ENCODE measurements at places on chromosomes 13 and 19.

DNA sequence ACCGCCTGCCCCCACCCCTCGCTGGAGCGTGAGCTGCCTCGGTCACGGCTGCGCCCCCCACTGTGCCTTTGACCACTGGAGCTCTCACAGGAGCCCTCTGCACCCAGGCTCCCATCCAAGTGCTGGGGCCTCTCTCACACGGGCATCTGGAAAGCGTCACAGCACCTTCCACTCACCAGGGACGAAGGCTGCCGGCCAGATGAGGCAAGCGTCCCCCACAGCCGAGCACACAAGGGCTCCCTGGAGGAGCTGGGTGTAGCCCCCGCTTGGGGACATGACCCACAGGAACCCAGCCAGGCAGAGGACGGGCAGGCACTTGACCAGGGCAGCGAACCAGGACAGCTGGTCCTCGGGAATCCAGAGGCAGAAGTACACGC, 560 bp downstream of the TMEM86B start:
- no peak for DNase-seq

DNA sequence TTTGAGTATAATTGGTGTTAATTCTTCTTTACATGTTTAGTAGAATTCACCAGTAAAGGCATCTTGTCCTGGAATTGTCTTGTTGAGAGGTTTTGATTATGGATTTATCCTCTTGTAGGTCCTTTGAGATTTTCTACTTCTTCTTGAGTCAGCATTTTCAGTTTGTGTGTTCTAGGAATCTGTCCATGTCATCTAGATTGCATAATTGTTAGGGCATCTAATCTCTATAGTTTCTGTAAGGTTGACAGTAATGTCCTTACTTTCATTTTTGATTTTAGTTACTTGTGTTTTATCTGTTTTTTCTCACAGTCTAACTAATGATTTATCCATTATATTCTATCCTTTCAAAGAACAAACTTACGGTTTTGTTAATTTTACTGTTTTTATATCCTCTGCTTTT, 492.0 kb downstream of the FGF9 start:
- no peak for DNase-seq

- DNase-seq, result no peak
Observed at GRCh38 chr13:22189176-22190048, 518.5 kb downstream of the FGF9 start.

DNA sequence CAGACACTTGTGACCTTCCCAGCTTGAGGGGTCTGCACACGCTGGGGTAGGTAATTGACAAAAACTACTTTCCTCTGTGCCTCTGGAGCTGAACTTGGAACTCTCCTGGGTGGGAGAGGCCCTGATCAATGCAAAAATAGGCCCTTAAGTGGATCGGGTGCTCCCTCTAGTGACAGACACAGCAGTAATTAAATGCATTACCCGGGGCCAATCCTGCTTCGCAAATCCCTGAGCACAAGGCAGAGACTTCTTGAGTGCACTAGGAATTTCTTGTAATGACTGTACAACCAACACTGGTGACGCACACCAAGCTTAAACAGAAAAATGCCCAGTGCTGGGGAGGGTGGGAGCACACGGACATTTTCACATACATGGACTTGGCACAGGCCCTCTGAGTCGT, 10.6 kb upstream of the UBE2S start:
- DNase-seq, result peak; percentile 71

- DNase-seq, result peak; percentile 79
Observed at GRCh38 chr19:54231077-54231931, 8.5 kb upstream of the LILRB3 start.

DNA sequence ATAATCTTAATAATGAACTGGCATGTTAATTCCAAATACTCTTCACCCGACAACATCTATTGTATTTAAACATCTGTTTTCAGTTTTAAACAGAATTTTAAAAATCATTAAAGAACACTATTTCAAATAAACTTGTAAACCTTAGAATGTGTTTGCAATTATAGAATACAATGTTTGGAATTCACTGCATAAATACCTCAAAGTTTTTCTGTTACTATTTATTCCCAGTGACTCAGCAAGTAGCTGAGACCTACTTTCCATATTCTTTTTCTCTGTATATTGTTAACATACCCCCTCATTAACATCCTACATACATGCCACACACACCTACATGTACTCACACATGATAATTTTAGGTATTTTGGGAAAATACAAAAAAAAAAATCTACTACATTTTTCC, 1134.3 kb downstream of the SLITRK1 start:
- DNase-seq, result no peak

DNA sequence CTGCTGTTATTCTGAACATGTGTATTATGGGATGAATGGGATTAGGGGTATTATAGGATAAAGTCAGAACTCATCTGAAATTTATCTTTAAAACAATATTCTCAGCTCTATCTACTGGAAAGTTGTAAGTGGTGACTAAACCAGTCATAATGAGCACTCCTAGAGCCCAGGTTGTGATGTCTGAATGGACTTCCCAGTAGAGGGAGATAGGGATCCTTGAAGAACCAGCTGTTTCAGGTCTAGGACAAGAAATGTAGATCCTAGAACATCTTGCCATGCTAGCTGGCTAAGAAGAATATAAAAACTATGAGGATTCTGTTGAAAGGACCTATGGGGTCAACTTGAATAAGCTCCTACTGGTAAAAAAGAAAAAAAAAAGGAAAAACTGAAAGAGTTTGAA, 310.8 kb downstream of the SLC7A1 start:
- no peak for DNase-seq

GRCh38 chr13:98300956-98301641, 124.0 kb upstream of the RNF113B start:
- no peak for DNase-seq

- no peak for DNase-seq
Observed at GRCh38 chr13:49308921-49309408, 61.2 kb downstream of the CDADC1 start.

- peak; percentile 76 for DNase-seq
Observed at GRCh38 chr19:49142866-49143335, 12.3 kb downstream of the HRC start.

- no peak for DNase-seq
Observed at GRCh38 chr13:27120011-27120410, 51.6 kb downstream of the USP12 start.

DNA sequence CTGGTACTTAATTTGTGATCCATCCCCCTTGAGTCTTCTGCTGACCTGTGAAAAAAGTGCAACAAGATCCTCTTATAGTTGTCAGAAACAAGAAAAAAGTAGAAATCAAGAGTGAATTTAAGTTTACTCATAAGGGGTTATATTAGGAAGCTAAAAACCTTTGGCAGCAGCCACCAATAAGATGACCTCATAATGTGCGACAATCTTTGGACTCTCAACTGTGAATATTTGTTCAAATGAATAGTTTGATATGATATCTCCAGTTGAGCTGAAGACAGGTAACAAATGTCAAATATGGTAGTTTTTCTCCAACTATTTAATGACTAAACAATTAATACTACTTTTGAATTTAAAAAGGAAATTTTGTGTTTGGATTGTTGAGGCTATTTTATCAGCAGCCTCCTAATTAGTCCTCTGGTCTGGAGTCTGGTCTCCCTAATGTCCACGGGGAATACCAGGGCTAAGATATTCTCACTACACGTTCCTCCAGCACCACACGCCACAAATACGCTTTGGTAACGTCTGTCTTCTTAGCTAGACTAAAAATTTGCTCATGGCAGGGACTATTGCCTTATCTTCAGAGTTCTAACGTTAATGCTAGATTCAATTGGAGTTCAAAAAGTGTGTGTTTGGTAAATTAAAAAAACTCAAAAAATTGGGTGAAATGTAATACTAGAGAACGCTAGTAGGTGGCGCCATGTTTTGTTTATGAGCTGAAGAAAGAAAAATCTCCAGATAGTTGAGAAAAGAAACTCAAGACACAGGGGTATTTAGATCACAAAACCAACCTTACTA, 51.0 kb upstream of the PDX1 start:
- no peak for DNase-seq

DNA sequence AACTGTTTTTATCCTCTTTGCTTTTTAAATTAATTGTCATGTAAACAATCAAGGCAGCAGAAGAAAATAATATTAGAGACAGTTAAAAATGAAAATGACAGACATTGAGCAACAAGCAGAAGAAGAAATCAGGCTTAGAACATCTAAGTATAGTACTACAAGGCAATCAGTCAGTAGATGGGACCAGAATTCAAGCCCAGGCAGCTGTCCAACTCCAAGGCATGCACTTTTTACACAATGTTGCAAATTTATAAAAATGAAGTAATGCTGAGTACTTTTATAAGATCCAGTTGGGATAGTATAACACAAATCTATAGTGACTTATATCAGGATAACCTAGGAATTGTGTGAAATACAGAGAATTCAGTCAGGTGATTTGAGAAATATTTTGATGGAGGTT, 2815.8 kb downstream of the PCDH9 start:
- no peak for DNase-seq

DNA sequence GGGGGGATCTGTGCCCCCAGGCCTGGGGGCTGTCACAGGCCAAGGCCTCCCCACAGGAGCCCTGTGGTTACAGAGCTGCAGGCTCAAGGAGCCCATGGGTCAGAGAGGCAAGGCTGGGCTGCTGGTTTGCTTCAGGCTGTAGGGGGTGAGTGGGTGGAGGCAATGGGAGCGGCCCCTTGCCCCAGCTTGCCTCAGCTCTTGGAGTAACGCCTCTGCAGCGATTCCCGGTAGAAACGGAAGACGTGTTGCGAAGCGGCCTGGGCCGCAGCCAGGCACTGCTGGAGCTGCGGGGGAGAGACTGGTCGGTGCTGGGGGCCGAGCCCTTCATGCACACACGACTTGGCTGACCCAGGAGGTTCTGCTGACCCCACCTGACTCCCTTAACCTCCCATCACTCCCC, 10.1 kb downstream of the TMEM91 start:
- DNase-seq, result no peak

- no peak for DNase-seq
Observed at GRCh38 chr13:29496241-29496712, 99.2 kb downstream of the SLC7A1 start.

GRCh38 chr13:19860884-19861655, 2.4 kb downstream of the ZMYM5 start:
- DNase-seq, result no peak

- no peak for DNase-seq
Observed at GRCh38 chr13:80249516-80250212, 91.3 kb downstream of the SPRY2 start.

GRCh38 chr13:113967729-113968462, 6.0 kb downstream of the C13orf46 start:
- no peak for DNase-seq

DNA sequence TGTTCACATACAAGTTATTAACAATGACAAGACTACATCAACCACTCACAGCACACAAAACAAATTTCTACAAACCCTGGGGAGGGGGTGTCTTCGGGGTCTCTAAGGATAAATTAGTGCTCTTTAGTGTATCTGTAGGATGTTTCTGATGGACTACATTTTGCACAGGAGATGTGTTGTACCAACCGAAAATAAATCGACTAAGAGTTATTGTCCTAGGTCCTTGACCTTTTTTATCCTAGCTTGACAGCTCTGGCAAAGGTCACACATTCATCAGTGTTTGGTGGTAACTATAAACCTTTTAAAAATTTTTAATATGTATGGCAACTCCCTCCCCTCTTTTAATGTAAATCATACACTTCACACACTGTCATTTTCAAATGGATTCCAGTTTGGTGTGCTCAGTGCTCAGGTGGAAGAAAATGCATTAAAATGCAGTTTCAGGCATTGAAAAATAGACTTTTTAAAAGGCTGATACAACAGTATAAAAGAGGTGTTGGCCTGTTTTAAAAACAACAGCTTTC, 7.7 kb downstream of the ZIC5 start:
- DNase-seq, result no peak

- DNase-seq, result no peak
Observed at GRCh38 chr13:112342841-112343361, 33.3 kb upstream of the SPACA7 start.

- no peak for DNase-seq
Observed at GRCh38 chr13:19178901-19179593, 2.6 kb downstream of the TUBA3C start.

DNA sequence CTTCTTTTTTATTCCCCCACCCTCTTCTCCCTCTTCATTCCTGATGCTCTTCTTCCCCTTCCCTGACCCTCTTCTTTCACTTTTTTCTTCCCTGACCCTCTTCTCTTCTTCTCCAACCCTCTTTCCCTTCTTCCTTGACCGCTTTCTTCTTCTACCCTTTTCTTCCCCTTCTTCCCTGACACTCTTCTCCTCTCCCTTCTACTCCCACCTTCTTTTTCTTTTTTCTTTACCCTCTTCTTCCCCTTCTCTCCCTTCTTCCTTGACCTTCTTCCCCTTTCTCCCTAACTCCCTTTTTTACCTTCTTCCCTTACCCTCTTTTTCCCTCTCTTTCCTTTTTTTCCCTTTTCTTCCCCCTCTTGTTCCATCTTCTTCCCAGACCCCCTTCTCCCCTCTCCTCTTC, 931.3 kb downstream of the UQCRFS1 start:
- no peak for DNase-seq

DNA sequence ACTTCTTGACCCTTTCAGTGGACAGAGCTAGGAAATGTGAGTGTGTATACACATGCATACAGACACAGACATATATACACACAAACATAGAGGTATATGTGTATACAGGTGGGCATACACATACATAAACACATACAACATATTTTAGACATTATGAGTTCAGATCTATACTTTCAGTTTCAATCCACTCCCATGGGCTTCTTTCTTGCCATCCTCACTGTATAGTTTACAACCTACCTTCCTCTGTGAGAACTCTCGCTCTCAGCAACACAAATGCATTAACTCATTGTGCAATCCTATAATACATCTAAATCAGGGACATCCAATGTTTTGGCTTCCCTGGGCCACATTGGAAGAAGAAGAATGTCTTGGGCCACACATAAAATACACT, 21.2 kb upstream of the SCEL start:
- DNase-seq, result no peak

GRCh38 chr13:46587807-46588418, 34.9 kb downstream of the LRCH1 start:
- DNase-seq, result no peak

- peak; percentile 33 for DNase-seq
Observed at GRCh38 chr19:40605216-40605971, 4.2 kb downstream of the LTBP4 start.

- DNase-seq, result no peak
Observed at GRCh38 chr19:35329323-35329722, 336 bp downstream of the CD22 start.

- DNase-seq, result no peak
Observed at GRCh38 chr13:45333977-45334922, 6.7 kb downstream of the TPT1 start.

- DNase-seq, result no peak
Observed at GRCh38 chr13:51589793-51590192, 5.5 kb downstream of the WDFY2 start.

- no peak for DNase-seq
Observed at GRCh38 chr13:47459512-47459911, 541.6 kb downstream of the SUCLA2 start.

GRCh38 chr13:91358387-91358782, 10.9 kb downstream of the MIR17HG start:
- no peak for DNase-seq

DNA sequence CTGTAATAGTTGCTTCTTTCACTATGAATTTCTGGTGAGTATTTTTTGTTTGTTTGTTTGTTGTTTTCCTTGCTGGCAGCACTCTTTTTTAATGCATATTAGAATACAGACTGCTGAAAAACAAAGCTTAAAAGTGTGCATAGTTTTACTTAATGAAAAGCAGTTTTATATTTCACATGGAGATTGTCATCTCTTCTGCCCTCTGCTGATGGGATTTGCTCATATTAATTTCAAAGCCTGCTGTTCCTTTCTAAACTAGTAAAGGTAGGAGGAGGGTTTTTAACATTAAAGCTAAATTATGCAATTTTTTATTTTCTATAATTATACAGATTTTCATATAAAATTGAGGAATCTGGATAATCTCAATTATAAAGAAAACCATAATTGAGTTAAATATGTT, 692.6 kb upstream of the SLITRK1 start:
- DNase-seq, result no peak

- no peak for DNase-seq
Observed at GRCh38 chr19:4495471-4495870, 22.8 kb downstream of the PLIN4 start.
